ENCODE measurements at places on chromosomes 5 and 9.

GRCh38 chr5:11483630-11484029, 420.6 kb downstream of the CTNND2 start:
- DNase-seq, result no peak

DNA sequence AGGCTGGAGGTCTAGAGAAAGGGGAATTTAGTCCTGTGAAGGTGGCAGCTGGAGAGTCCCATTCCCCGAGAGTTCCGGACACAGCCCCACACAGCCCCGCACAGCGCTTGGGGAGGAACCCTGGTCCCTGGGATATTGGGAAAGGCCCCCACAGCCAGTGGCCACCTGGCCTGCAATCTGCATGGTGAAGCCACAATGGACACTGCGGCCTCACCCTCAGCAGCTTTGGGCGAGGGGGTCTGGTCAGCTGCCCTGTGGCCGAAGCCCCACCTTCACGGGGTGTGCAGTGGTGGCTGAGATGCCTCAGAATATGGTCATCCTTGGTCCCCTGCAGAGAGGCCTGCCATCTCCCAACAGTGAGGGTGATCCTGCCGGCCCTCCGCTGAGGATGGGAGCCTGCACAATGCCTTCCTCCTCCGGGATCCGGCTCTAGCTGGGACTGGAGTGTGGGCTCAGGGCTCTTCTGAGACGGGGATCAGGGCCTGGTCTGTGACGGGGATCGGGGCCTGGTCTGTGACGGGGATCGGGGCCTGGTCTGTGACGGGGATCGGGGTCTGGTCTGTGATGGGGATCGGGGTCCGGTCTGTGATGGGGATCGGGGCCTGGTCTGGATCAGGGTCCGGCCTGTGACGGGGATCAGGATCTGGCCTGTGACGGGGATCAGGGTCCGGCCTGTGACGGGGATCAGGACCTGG, 33.3 kb upstream of the TMEM250 start:
- DNase-seq, result no peak

GRCh38 chr5:156477196-156477595, 150.2 kb downstream of the SGCD start:
- no peak for DNase-seq

DNA sequence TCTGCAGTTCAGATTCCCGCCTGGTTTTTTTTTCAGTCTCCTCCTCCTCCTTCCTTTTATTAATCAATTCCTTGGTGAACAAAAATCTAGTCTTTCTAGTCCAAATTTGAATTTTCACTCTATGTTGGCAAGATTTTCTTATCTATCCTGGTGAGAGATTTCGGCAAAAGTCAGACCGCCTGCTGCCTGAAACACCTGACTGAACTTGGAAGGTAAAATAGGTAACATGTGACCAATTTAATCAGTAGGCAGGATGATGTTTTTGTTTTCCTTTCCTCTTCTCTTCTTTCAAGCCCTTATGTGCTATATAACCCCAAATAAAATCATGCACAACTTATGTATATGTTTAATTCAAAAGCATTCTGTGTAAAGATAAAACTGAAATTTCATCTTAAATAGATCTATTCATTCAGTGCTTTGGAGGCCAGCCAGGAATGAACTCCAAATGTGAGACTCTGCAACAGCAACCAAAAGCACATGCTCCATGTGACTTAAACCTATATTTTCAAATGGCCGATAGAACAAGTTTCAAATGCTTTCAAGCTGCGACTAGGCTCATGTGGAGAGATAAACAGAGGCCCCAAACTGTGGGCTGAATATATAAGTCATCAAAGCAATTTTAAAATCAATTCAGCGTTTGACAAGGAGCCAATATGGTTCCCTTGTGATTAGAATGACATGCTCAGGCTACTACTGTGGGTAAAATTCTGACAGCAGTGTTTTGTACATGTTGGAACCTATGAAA, 100.4 kb upstream of the SEMA6A start:
- DNase-seq, result no peak
